M059J (cell line): ENCODE measurements at places on chromosomes 7 and 10. TPM values are rescaled to one million over a fixed set of nuclear protein-coding genes. Genes with fewer than 3 reads are reported as not detected.

GRCh38 chr7:41696323-41696916 lies 6.5 kb downstream of the INHBA start:
- DNase-seq = peak; percentile 77

DNA sequence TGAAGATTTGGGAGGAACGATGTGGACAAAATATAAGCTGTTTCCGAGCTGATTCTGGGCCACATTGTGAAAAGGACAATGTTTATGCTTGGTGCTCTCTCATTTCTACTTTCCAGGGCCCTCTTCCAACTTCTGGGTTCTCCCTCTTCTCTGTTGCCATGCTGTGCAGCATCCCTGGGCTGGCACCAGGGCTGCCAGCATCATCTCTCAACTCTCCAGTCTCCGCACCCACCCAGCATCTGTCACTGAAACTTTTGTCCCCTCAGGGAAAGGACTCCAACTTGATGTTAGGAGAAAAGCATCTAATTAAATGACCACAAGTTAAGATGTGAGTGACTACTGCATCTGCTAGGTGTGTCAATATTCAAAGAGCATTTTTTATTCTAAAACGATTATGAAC lies 26.7 kb downstream of the CFAP58 start:
- no peak for DNase-seq

- DNase-seq = peak; percentile 87
Observed at GRCh38 chr7:155665957-155666287, 21.5 kb downstream of the RBM33 start.

GRCh38 chr10:91381257-91381891 lies 28.8 kb upstream of the HECTD2 start:
- peak; percentile 82 for DNase-seq

DNA sequence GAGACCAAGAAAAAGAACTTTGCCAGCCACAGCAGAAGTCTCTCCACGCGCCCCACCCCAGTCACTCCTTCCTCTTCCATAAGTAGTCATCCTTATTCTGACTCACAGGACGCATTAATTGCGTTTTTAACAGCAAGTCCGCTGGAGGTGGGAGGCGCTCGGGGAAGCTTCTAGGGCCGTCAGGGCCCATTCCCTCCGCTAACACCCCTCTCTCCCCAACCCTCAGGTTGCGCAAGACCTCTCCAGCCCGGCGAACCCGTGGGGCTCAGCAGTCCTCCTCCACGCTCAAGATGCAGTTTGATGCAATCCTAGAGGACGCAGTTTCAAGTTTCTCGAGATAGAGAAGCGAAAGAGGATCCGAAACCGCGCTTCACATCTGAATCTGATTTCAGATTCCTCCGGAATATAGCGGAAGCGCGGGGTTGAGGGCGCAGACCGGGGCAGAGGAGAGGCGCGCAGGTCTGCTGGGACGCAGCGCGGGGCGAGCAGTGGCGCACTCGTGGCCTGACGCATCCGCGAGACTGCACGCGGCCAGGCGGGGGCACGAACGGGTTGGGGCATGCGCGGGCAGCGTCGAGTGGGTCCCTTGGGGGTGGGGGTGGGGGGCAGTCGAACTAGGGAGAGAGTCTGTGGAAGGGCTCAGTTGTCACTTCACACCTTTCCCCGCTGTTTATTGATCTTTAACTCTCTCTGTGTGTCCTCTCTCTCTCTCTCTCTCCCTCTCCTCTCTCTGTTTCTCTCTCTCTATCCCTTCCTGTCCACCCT lies 37.8 kb upstream of the PSAP start:
- peak; percentile 66 for DNase-seq

GRCh38 chr10:102455893-102456471 lies 4.6 kb upstream of the C10orf95 start:
- peak; percentile 78 for DNase-seq

- no peak for DNase-seq
Observed at GRCh38 chr10:64959883-64960282, 1438.7 kb downstream of the REEP3 start.

The CISD1 gene
- 82.2 and 120 TPM in 2 replicates for total RNA-seq

DNA sequence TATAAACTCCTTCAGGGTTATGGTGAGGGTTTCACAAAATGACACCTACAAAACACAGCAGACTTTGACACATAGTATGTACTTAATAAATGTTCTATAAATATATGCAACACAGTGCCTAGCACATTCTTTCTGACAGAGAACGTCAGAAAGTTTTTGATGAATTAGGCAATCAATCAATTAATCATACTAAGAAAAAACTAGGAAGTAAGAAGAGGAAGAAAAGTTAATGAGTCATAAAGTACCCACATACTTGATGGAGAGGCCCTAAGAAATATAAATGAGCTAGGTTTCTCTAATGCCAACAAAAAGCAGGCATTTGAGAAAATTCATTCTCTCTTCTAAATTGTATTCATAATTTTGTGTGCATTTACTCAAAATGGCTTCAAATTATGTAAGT lies 192.7 kb upstream of the VWC2 start:
- no peak for DNase-seq

The SLC16A12 gene
- 0.32 and 1.0 TPM in 2 replicates for total RNA-seq

DNA sequence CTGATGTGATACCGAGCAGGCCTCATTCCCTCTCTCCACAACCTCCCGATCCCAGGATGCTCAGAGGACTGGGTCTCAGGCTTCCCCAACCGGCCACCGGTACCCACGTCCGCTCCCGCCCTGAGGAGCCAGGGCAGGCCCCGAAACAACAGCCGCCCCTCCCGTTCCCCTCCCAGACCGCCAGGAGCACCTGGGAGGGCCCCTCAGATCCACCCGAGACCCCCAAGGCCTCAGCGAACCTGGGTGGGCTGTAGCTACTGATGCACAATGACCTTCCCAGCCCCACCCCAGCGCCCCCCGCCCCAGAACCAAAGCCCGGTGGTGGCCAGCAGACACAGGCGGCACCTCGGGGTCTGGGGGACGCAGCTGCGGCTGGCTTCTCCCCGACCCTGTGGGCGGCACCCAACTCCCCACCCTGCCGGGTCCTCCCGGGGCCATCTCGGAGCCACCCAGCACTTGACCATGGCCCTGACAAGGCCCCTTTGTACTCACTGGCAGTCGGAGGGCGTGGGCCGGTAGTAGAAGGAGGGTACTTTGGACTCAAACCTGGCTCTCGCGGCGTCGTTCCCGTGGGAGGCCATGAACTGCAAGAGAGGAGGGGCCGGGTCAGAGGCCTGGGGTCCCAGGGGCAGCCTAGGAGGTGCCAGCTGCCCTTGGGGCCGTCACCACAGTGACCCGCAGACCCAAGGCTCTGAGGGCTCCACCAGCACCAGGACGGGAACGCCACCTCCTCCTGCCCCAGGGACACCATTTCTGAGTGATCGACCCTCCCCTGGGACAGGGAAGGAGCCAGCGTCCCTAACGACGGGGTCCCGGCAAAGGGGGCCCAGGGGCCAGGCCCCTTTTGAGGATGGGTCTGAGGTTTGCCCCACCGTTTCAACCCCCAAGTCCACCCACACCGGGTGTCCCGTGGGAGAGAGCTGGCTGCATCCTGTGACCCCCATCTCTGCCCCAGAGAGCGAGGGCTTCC lies 28.1 kb downstream of the ADAP1 start:
- no peak for DNase-seq

DNA sequence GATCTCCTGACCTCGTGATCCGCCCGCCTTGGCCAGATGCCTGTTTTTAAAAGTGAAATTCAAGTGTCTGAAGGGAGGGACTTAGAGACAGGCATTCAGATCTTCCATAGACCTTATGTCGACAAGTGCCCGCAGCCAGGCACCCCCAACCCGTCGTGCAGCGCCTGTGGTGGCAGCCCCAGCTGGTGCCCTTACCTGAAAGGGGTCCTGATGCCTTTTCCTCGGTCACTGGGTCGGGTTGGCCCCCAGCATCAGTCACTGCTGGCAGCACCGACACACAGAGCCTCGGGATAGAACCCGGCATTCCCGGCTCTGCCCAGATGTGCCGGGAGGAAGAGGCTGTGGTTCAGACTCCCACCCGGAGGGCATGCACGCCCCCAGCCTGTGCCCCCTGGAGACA lies 23.3 kb downstream of the LRRC27 start:
- DNase-seq = no peak

DNA sequence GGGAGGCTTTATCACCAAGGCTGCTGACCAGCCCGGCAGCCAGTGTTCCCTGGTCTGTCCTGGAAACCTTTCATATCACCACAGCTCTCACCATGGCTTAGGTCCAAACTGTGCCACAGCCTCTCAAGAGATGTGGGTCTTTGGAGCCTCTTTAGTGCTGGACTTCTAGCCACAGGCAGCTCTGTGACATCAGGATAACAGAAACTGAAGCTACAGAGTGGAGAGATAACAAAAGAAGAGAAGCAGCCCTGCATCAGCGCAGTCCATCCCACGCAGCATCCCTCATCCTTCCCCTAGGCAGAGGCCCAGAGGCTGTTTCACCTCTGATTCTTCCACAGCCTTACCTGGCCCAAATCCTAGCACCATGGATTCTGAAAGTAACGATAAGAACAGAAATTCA lies 187.9 kb upstream of the KMT2E start:
- no peak for DNase-seq

GRCh38 chr10:43862756-43863155 lies 214.1 kb upstream of the ZNF32 start:
- no peak for DNase-seq

The TRUB1 gene
- total RNA-seq = 28.3 and 35.5 TPM in 2 replicates

DNA sequence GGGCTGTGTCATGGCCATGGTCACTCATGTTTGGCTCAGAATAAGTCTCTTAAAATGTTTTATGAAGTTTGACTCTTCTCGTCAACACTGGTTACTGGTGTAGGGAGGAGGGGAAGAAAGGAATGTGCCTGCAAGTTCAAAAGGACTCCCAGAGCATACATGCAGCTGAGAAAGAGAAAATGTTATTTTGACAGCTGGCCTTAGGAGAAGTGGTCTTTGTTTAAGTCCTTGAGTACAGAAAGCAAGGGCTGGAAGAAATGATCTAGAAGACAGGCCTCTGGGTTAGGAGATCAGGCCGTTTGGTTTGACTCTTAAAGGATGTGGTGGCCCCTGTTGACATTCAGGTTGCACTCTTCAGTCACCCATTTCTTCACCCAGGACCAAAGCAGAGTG lies 245.5 kb downstream of the REEP3 start:
- no peak for DNase-seq

DNA sequence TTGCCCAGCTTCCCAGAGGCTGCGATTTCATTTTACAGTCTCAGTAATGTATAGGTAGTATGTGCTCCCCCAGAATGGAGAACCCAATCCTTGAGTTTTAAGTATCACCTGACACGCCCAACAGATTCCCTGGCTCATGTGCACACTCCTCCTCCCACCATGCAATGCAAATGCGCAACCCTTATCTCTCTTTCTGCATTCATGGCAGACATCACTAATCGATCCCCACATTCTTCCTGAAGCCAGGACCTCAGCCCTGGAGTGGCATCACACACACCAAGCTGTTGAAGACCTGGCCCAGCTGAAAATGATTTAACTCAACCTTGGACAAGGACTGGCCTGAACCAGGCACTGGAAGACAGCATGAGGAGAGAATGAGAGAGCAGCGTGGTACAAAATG lies 68.4 kb downstream of the ZRANB1 start:
- no peak for DNase-seq

The ZNF503 gene
- 9.1 and 13.8 TPM in 2 replicates for total RNA-seq

- no peak for DNase-seq
Observed at GRCh38 chr7:107118109-107118900, 50.5 kb upstream of the HBP1 start.

DNA sequence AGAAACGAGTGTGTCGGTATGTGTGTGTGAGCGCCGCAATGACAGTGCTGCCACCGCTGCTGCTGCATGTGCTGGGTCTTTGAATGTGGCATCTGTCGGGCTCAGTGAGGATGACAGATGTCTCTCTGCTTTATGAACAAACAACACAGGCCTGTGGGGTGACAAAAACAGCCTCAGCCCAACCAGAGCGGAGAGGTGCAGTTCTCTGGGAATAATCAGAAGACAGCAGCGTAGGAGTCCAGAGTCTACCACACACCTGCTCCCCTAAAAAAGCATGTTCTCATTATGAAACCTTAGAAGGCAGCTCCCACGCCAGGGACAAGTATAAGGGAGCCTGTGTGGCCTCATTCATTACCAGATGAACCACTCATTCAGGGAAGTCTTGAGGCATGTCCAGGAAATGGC lies 278.3 kb downstream of the KCNMA1 start:
- no peak for DNase-seq

- no peak for DNase-seq
Observed at GRCh38 chr10:118271671-118272070, 70.5 kb downstream of the FAM204A start.

The NEURL1 gene
- total RNA-seq = 4.5 and 19.9 TPM in 2 replicates

DNA sequence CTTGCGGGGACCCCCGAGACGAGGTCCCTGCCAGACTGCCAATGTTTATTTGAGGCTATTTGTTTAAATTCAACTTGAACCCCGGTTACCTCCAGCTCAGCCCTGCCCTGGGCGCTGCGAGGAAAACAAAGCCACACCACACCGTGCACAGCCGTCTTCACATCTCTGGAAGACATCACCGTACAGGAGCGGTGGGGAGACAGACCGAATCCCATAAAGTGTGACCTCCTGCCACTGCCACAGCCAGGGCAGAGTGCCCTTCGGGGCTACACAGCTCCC lies 40.0 kb downstream of the PRKAG2 start:
- no peak for DNase-seq

- peak; percentile 91 for DNase-seq
Observed at GRCh38 chr10:89327803-89328441, at the start of gene IFIT3. TSS of gene IFIT3 (plus strand) at chr10:89327997. CDS start at chr10:89328074, 77 bp downstream.

- peak; percentile 55 for DNase-seq
Observed at GRCh38 chr10:63346015-63346441, 119.7 kb downstream of the JMJD1C start.

DNA sequence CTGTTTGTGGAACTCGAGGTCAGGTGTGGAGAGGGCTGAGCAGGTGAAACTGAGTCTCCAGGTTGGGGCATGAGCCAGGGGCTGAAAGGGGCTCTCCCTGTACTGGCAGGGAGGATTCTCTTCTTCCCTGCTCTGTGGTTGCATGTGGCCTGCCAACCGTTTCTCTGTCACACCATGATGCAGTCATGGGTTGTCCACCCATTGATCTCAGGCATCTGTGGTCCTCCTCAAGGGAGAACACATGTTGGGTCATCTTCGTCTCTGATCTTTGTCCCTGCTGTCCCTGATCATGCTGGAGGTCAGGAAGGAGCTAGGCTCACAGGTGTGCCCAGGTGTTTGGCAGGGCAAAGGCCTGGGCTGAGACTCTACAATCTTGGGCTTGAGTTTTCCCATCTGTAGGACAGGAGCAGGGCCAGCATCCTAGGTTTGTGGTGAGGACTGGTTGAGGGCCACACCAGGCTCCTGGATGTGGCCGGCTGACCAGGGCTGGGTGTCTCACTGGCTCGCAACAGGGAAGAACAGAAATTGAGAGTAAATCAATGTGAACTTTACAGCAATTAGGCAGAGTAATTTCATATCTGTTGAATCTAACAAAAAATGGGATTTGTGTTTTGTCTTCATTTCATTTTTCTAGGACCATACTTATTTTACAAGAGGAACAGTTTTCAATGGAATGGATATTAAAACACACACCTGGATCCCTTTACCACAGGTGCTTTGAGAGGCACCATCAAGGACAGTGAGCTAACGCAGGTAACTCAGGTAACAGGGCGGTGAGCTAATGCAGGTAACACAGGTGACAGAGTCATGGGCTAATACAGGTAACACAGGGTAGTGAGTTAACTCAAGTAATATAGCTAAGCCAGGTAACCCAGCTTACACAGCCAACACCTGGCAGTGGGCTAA lies 58.5 kb upstream of the IGFBP3 start:
- DNase-seq = no peak

GRCh38 chr7:8084836-8085235 lies 116.2 kb downstream of the GLCCI1 start:
- DNase-seq = no peak

GRCh38 chr10:117560942-117561341 lies 18.4 kb downstream of the EMX2 start:
- DNase-seq = no peak

- DNase-seq = no peak
Observed at GRCh38 chr7:50156706-50157105, 63.7 kb upstream of the ZPBP start.
